ENCODE measurements at places on chromosomes 5 and 9.
A peak's percentile ranks its signal among the peaks of the same experiment; 100 is the strongest.

DNA sequence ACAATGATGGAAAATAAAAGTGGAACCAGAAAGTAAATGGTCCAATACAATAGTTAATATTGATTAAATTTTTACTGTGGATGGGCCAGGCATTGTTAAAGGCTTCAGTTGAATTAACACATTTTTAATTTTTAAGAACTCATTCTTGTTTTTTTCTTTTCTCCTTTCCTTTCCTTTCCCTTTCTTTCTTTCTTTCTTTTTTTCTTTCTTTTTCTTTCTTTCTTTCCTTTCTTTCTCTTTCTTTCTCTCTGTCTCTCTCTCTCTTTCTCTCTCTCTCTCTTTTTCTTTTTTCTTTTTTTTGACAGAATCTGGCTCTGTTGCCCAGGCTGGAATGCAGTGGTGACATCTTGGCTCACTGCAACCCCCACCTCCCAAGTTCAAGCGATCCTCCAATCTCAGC lies 13.3 kb upstream of the OTULINL start:
- DNase-seq = no peak

DNA sequence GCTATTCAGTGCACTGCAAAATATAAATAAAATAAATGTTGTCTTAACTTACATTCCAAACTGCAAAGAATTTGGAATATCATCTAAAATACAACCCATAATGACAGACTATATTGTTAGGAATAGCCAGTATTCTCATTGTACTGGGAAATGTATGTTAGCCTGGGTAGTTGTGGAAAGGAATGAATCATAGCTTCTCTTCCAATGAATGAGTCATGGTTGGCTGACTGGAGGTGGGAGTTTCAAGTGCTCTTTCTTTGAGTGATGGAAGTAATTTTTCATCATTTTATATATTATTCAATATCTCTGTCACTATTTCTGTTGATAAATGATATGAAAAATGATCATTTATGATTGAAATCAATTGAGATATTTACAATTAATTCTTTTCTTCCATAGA lies 158.6 kb upstream of the ARRDC3 start:
- DNase-seq = no peak

GRCh38 chr5:32027717-32028458 lies 146.2 kb downstream of the GOLPH3 start:
- peak; percentile 82 for DNase-seq

DNA sequence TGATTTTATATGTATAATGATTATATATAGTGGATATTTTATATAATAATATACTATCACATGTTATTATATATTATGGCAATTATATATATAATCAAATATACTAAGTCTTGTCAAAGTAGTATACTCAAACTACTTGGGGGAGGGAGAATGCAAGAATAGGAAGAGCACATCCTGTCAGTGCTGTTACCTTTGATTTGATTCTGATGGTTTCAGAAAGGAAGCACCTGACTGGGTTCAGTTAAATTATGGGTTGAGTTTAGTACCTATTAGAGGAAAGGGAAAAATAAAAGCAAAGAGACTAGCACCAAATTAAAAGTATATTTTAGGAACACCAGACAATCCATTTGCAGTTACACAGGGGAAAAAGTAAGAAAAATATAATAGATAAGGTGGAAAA lies 107.6 kb downstream of the GRIA1 start:
- DNase-seq = no peak

DNA sequence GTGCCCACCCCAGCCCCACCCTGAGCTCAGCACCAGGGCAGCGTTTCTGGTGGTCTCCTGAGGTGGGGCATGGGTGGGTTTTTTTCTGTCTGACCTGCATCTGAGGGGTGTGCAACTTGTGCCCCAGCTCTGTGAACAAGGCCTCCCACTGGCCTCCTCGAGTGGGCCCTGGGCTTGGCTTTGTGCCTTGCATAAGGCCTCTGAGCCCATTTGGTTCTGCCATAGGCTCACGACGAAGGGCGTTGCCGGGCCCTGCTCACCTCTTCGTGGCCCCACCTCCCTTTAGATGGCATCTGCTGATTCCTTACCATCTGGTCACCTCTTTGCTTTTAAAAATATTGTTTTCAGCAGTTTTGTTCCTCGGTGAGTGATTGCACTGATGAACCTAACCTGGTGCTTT lies 127.1 kb upstream of the COL5A1 start:
- no peak for DNase-seq

DNA sequence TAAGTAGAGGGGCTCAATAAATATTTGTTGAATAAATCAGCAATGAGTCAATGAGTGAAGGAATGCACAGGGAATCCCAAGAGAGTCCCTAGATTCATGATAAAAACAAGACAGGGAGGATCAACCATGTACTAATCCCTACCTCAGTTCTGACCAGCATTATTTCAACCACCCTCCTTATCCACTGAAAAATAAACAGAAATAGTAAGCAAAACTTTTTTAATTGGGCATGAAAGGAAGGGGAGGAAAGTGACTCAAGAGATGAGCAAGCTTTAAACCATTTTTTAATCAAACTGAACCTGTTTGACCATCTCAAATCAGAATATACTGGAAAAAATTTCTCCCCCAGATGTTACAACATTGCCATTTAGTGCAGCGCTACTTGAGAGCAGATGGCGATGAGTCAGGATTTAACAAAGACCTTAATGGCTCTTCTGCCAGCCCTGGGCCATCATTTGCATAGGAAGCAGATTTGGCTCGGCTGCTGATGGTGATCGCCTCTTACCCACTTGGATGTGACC lies 194.8 kb upstream of the SLC30A5 start:
- DNase-seq = no peak

GRCh38 chr9:124721109-124721906 lies 49.8 kb downstream of the NR6A1 start:
- no peak for DNase-seq

GRCh38 chr9:130213911-130214761 lies 41.9 kb downstream of the NCS1 start:
- DNase-seq = no peak

DNA sequence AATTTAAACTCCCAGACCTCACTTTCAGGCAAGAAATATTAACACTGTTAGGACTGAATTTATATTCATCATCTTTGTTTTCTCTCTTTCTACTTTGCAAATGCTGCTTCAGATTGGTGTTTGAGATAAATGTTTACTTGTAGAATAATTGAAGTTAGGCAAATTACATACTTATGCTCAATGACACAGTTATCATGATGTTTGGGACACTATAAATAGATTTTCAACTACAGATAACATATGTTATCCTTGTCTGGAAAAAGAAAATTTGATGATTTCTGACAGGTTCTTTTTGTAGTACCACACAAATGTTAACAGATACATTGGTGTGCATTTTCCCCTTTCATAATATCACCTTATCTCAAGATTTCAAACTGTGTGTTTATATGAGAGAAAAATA lies 7.9 kb downstream of the PRR16 start:
- DNase-seq = no peak

DNA sequence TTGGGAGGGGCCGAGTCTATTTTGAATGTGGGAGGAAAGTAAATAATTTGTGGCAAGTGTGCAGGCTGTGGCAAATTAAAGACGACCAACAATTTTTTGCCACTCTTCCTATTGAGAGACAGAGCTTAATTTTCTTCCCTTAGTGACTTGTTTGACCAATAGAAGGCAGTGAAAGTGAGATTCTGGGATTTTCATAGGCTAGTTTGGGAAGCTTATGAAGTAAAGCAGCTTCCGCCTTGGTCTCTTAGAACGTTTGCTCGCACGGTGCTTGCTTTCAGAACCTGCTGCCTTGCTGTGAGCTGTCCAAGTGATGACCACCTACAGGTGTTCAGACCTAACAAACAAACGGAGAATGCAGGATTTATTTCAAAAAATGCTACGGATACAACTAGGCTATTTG lies 6.7 kb upstream of the OR1N2 start:
- DNase-seq = no peak

GRCh38 chr5:14675865-14676300 lies 11.4 kb downstream of the OTULIN start:
- DNase-seq = no peak

GRCh38 chr5:54517174-54517511 lies 416 bp upstream of the SNX18 start:
- no peak for DNase-seq

- no peak for DNase-seq
Measured at GRCh38 chr5:35026280-35026840, 21.4 kb downstream of the AGXT2 start.

- no peak for DNase-seq
Measured at GRCh38 chr5:131973089-131973712, 27.7 kb upstream of the MEIKIN start.

DNA sequence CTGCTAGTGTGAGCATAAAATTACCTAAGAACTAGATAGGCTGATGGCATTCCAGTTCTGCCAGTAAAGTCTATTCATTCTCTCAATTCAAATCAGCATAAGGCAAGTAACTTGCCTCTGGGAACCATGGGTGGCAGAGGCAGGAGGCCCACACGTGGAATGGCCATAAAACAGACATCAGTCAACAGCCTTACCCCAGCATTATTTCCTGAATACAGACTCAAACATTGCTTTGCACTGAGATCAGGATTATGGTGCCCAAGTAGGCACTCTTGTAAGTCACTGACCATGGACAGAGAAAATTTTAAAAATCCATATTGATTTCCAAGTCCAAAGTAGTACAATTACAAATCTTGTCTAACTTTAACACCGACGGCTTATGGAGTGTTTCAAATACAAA lies 157.7 kb downstream of the NR2F1-AS1 start:
- no peak for DNase-seq

- DNase-seq = no peak
Measured at GRCh38 chr5:60436518-60436917, 263.4 kb downstream of the DEPDC1B start.

DNA sequence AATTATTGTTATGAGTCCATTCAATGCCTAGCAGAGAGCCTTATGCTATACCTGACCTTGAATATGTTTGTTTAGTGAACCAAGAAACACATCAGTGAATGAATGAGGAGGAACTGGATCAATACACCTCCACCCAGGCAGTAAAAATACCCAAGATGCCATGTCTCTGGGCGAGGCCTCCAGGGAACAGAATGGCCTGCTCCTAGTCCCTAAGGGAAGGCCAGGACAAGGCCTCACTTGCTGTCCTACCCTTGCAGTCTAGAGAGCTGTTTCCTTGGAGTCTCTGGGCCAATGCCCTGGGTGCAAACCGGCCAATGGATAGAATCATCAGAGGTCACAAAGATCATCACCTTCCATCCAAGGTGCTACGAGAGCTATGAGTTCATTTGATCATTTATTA lies 26.1 kb downstream of the TNIP1 start:
- no peak for DNase-seq

DNA sequence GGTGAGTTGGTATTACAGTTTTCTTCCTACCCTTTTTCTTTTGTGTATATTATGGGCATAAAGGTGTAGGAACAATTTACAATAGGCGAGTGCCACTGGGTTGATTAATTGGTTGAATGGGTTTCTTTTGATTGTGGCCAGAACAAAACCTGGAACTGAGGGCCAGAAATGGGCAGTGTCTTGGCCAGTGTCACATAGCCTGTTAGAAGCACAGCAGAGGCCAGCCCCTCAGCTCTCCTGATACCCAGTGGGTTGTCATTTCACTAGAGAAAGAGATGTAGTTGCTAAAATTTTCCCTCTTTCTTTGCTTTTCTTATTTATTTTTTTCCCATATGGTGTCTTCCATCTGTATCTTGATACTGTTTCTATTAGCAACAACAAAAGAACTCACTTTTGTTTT lies 38.8 kb upstream of the SEMA6A start:
- no peak for DNase-seq

DNA sequence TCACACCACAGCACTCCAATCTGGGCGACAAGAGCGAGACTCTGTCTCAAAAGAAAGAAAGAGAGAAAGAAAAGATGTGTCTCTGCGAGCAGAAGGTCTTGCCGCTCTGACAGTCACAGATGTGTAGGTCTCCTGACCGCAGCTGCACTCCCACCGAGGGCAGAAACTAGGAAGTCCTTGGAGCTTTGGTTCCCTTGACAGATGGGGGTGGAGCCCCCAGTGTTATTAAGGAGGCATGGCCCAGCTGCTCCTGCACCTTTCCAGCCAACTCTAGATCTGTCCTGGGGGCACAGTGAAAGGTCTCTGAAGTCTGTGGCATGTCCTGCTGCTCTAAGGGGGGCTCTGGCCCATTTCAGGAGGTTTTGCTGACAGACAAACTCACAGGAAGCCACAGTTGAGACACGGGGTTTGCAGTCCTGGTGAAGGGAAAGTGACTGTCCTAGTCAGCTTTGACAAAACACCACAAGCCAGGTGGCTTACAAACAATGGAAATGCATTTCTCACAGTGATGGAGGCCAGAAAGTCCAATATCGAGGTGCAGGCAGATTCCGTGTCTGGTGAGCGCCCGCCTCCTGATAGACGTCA lies 9.0 kb upstream of the DIPK1B start:
- DNase-seq = no peak

GRCh38 chr5:8247049-8247899 lies 378.3 kb downstream of the MTRR start:
- no peak for DNase-seq

DNA sequence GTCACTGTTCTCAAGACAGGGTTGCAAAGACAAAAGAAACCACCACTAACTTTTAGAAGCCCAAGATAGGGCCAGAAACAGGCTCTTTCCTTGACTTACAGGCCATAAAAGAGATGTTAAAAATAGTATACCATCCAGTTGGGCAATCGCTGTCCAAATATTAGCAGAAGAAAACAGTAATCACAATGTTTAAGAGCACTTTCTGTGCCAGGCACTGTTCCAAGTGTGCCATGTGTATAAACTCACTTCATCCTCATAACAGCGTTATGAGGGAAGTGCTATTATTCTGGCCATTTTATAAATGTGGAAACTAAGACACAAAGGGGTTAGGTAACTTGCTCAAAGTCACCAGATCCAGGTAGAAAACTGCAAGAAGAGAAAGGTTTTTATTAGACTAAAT lies 111.7 kb downstream of the KCNN2 start:
- DNase-seq = no peak

GRCh38 chr5:93607367-93608258 lies 24.6 kb downstream of the NR2F1 start:
- DNase-seq = no peak

DNA sequence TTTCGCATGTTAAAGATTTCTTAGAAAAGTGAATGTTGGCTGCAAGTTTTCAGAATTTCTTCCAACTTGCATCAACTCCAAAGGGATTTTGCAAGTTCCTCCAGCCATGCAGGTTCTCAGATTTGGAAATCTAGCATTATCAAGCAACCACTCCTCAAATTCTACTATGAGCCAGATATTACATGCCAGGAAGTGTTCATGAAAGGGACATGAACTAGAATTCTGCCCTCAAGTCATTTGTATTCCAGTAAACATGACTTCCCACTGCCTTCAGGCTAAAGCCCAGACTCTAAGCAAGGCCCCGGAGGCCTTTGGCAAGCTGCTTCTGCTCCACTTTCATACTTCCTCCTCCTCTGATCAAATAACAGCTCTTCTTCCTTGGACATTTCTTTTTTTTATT lies 111.3 kb upstream of the PAPPA start:
- DNase-seq = no peak

- DNase-seq = no peak
Measured at GRCh38 chr5:98296426-98296825, 477.0 kb upstream of the RGMB start.

DNA sequence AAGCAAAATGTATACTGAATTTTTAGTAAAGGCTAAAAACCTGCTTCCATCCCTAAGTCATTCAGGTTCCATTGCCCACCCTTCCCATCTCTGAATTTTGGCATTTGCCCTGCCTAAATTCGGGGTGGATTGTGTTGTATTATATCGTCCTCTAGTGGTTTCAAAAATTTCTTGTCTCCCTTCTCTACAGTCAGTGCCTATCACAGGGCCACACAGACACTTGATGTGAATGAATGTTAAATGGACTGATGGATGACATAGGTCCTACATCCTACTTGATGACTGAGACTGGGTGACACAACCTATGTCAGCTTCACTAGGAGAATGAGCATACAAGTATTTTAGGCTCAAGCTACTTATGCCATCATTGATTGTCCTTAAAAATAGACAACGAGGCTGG lies 45.6 kb upstream of the SLC30A5 start:
- DNase-seq = no peak
